Left ventricle myocardium inferior (tissue), 1 donor: ENCODE measurements at places on chromosomes 3 and 15.
A peak's percentile ranks its signal among the peaks of the same experiment; 100 is the strongest.

DNA sequence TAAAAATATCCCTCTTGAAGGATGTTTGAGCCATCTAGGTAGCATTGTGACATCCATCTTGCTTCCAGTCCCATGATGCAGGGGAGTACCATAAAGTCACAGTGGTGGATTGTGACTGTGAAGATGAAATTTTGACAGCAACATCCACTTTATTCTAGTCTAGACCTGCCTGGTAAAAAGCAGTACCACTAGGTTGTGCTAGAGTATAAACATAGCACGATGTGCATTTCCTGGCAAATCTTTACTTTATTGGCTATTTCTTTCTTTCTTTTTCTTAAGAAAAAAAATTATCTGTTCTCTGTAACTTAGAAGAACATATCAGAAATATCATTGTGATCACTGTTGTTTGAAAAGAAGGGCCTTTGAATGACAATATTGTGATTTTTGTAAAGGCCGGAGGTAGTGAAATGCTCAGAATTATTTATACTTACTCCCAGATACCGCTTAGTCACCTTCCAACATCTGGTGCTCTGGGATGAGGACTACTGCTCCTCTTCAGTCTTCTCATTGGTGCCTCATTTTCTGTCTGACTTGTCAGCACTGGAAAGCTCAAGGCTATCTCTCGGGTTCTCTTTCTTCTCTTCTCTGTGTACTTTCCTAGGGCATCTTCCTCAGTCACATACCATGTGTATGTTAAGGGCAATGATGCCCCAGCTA, 35.6 kb downstream of the AGBL1 start:
- DNase-seq, result no peak

- DNase-seq, result no peak
These were observed 881.3 kb upstream of the NR2F2 start for GRCh38 chr15:95449230-95449628.

DNA sequence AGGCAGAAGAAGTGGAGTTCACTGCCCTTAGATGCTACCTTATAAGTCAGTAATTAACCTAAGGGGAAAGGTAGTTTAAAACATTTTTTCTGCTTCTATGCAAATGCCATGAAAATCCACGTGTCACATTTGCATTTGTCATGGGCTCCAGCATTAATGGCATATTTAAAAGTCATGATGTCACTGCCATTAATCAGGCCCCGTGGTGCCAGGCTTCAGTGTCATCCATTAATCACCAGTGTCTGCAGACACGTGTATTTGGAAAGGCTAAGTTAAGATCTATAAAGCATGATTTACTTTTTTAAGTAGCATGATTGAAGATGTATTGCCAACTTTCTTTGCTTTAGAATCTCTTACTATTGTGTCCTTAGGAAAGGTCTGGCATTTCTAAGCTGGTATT, 857.8 kb downstream of the TUSC7 start:
- no peak for DNase-seq

DNA sequence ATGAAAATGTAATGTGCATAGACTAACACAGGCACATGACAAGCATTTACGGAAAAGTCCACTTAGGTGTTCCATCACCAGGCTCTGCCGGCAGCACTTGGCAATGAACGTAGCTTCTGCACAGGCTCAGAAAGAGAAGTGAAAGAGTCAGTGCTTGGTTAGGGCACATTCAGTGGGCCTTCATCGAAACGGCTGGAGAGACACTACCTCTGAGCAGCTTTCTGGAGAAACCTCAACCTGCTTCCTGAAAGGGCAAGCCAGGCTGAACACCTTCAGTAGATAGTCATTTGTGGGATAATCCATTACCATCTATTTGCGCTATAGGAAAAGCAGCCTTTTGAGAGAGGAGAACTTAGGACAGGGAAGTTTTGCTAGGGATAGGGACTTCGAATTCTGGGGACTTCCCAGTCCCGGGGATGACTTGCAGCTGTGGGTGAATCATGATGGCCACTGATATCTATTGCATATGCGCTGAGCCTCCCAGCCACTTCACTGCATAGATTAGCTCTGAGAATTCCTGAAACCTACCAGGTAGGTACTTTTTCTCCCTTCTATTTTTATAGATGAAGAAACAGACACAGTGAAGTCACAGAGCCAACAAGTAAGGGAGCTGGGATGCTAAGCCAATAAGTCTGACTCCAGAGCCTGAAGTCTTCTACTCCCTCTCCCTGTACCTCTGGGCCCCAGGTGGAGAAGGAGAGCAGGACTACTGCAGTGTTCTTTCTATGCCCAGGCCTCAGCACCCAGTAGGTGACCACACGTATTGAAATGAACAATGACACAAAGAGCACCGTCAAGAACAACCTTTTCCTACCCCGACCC, 4.2 kb upstream of the SH2D7 start:
- no peak for DNase-seq

GRCh38 chr3:140051019-140051957, 116.3 kb downstream of the CLSTN2 start:
- DNase-seq, result peak; percentile 28

- DNase-seq, result no peak
These were observed 339.9 kb downstream of the NR2F2 start for GRCh38 chr15:96670389-96670788.

DNA sequence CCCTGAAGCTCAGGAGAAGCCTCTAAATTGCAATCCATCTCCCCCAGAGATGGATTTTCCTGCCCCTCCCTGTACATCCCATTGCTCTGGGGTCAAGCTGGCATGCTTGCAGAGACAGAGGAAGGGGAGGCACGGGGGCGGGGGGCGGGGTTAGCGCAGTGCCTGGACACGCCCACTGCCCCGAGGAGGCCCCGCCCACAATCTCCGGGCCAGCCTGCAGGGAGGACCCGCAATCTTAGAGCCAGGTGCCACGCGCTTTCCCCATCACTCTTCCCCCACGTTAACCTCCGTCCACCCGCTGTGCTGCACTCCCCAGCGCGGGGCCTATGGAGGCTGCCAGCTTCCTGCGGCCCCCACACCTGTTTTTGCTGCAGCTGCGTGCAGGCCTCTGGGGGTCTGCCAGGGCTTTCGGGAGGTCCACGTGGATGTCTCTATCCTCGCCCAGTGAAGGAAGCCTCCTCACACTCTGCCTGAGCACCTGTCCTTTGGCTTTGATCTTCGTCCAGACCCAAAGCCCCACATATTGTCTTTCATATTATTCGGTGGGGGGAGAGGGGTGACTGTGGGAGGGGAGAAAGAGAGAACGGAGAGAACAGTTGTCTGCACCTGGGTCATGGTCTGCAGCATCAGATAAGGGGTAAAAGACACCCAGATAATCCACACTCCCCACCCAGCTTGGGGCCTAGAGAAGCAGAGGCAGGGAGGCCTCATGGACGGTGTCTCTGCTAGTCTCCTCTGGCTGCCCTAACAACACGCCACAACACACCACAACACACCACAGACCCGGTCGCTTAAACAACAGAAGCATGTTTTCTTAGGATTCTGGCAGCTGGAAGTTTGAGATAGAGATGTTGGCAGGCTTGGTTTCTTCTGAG, 118.0 kb upstream of the MEF2A start:
- DNase-seq, result no peak

GRCh38 chr15:98865397-98866339, 141.9 kb downstream of the PGPEP1L start:
- DNase-seq, result peak; percentile 79

GRCh38 chr3:27141668-27142067, 227.5 kb downstream of the NEK10 start:
- DNase-seq, result no peak

DNA sequence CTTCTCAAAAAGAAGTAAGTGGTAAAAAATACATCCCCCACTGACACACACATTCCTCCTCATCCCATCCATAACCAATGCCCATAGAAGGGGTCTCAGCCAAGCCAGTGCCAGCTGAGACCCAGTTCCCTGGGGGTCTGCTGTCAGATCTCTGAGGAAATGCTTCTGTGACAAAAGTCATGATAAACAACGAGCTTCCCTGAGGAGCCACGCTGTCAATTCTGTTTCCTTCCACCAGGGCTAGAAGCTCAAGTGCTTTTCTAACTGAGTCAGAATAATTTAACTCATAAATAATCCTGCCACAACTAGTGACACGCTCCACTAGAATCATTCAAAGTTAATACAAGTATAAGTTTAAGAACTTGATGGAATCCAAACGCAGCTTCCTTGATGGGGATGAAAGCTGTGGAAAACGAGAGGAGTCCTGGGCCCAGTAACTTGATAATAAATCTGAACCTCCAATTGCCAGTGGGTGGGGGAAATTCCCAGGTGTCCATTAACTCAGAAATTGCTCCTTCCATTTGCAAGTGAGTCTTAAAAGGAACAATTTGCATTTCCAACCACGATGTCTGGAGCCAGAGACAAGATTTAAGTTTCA, 348.7 kb upstream of the LMCD1 start:
- DNase-seq, result no peak

DNA sequence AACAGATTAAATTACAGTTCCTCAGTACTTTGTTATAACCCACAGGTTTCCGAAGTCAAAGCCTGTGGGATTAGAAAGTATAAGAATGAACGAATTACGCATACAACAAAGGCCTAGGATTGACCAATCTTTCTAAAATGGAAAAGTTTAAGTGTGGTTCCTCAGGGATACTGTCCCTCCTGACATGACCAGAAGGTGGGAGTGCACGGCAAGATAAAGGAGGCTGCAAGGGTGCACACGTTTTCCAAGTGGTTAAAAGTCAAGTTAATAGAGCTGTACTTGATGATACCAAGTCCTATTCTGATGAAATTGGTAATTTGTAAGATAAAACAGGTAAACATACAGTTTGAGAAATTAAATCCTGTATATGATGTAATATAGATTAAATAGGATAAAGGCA, 96.2 kb downstream of the ALDH1A2 start:
- no peak for DNase-seq

DNA sequence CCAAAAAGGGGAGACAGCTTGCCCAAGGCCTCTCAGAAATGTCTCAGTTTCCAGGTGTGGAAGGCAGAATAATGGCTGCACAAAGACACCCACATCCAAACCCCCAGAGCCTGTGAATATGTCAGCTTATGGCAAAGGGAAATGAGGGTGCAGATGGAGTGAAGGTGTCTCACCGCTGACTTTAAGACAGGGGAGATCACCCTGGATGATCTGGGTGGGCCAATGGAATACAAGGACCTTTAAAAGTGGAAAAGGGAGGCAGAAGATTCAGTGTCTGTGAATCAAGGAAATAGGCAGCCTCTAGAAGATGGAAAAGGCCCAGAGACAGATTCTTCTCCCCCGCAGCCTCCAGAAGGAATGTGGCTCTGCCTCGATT, 48.8 kb upstream of the ATP2B2 start:
- DNase-seq, result no peak

DNA sequence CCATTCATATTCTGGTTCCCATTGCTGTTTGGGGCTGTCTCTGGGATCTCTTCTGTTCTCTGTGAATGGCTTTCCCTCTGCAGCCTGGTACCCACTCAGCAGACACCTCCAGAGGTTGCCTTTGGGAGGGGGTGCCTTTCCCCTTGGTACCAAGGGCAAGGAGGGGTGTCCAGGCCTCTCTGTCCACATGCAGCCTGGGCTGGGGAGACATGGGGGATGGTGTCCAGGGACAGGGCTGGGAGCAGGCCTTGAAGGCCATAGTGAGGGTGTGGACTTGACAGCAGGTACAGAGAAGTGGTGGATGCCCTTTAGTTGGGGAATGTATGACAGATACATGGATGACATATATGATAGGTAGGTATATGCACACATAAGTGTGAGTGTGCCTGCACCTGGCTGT, 83.7 kb downstream of the PLXNA1 start:
- no peak for DNase-seq

GRCh38 chr15:48475600-48476395, 144.6 kb downstream of the DUT start:
- DNase-seq, result no peak

- no peak for DNase-seq
These were observed 95.7 kb upstream of the MCTP2 start for GRCh38 chr15:94135486-94136147.

GRCh38 chr15:65326117-65326526, 21.6 kb downstream of the RNU5B-1 start:
- peak; percentile 39 for DNase-seq

GRCh38 chr3:72559385-72559784, 288.9 kb downstream of the SHQ1 start:
- no peak for DNase-seq

DNA sequence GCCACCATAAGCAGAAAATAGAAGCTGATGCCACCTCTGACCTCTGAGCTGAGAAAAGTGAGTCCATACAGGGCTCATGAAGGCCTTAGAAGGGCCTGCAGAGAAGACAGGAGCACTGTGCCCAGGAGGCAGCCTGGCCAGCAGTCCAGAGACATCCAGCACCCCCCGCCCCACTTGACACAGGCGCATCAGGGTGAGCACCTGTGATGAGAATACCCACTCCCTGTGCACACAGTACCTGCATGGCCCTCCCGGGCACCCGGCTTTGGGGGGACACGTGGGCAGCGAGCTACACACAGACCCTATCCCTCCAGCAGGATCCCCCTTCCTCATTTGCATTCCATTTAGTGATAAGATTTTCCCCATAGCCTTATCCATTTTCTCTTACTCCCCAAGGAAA, 63.6 kb upstream of the NSMCE3 start:
- no peak for DNase-seq

DNA sequence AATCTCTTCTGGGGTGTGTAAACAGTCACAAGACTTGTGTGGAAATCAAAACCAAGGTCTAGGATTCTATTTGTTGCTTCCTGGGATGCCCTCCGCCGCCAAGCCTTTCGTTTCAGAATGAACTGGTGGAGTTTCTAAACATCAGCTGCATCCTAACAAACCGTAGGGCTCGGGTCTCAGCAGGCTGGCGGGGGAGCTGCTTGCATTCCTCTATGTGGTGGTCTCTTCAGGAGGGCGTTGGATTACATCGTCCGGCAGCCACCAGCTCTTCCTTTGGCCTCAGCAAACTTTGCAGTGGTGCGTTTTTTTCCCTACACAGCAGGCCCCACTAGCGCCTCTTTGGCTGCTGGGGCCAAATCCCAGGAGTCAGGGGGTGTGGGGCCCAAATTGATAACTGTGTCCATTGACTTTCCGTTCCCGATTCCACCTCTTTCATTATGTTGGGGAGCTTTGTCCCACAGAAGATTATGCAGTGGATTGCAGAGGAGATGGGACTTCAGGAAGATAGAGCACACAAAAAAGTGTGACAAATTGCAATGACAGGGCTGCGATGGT, 390.0 kb upstream of the NR2F2 start:
- DNase-seq, result no peak

GRCh38 chr15:41507820-41508290, 5.8 kb downstream of the LTK start:
- peak; percentile 54 for DNase-seq

DNA sequence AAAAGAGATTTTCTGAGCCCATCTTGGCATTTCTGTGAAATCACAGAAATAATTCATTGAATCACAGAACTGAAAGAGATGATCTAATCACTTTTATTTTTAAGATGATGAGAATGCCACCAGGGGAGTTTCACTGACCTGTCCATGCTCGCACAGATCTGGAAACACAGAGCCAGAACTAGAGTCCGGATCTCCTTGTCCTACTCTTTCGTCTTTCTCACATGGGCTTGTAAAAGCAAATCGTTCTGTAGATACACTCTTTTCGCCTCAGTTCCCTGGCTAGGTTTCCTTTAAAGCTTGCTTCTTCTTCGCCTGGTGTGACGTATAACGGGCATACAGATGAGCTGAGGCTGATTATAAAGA, 122.5 kb upstream of the SPRED1 start:
- no peak for DNase-seq

- no peak for DNase-seq
These were observed 270.5 kb upstream of the TBC1D5 start for GRCh38 chr3:18012933-18013332.
